ENCODE measurements at places on chromosomes 16 and 17. TPM values are rescaled to one million over a fixed set of nuclear protein-coding genes. Genes with fewer than 3 reads are reported as not detected.

DNA sequence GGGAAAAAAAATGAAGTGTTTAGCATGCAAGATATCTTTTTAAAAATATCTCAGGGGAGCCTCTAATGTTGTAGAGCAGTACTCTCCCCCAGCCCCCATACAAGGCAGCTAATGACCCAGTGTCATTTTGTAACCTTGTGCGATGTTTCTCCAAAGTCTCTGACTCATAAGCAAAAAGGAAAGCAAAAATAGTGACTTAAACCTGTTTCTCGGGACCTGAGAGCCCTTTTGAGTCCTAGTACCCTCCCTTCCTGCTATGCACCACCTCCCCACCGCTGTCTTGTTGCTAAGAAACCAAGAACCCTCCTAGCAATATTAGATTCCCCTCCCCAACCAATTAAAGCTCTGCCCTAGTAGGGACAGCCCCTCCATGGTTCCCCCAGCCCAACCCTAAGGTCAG lies 2.8 kb downstream of the MYCBPAP start:
- no peak for DNase-seq

DNA sequence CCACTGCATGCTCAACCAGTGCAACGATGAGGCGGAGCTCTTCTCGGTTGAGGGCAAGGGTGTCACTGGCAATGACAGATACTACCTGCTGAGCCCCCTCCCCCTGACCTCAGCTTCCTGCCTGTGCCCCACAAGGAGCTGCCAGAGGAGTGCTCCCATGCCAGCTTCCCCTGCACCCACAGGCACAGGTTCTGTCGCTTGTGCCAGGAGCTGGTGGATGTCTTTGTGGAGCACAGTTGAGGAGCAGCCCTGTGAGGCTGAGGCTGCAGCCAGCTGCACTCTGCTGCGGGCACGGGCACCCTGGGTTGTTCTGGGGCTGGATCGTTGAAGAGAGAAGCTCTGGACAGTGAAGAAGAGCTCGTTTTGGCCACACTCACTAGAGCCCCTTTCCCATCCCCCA lies 165.3 kb upstream of the ZNF267 start:
- DNase-seq, result no peak

- DNase-seq, result no peak
Measured at GRCh38 chr16:21088646-21089538, 61.8 kb downstream of the DNAH3 start.

DNA sequence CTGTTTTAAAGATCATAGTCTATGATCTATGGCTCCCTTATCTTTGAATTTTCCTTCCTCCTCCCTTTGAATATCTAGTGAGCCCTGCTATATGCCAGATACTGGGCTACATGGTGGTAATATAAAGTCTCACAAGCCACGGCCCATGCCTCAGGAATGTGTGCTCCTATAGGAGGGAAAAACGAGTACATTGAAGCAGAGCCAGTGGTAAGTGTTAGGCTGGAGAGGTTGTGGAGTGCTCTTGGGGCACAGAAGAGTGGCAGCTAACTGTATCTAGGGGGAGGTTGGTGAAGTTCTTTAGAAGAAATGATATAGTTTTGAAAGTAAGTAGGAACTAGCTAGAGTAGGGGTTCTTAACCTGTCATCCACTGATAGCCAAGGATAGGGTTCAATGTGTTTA lies 105.8 kb upstream of the PMFBP1 start:
- no peak for DNase-seq

DNA sequence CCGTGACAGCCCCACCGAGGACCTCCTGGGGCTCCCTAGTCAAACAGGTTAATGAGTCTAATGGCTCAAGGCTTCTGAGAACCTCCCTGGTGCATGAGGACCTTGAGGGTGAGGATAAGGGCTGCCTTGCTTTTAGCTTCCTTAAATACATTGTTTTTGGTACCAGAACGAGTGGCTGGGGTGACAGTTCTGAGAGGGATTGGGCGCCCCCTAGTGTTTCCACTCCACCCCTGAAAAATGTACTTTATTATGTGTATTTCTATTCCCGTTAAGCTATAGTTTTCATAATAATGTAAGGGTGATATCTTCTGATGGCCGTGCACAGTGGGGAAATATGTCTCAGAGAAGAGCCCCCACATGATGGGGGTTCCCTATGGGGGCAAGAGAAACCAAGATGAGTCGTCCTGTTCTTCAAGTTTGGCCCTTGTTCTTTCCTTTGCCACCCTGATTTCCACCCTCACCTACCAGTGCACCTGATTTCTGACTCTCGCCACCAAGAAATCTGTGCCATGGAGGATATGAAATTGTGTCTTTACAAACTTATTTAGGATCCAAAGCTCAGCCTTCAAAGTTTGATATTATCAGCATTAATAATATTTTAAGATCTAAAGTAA lies 14.5 kb upstream of the VWA3A start:
- peak; percentile 76 for DNase-seq

- DNase-seq, result no peak
Measured at GRCh38 chr16:72240466-72240865, 68.5 kb upstream of the PMFBP1 start.

The C17orf107 gene
- 2.7 TPM for polyA plus RNA-seq

The MYH1 gene
- 0.09 TPM for polyA plus RNA-seq

The MGRN1 gene
- polyA plus RNA-seq, result 29.9 TPM

The KRTAP2-3 gene
- not detected for polyA plus RNA-seq

All from pancreas (tissue), 10 donors.